ENCODE measurements at places on chromosomes 2 and 18.
A peak's percentile ranks its signal among the peaks of the same experiment; 100 is the strongest.

GRCh38 chr2:205713086-205713485 is 30.8 kb downstream of the NRP2 start:
- DNase-seq = no peak

DNA sequence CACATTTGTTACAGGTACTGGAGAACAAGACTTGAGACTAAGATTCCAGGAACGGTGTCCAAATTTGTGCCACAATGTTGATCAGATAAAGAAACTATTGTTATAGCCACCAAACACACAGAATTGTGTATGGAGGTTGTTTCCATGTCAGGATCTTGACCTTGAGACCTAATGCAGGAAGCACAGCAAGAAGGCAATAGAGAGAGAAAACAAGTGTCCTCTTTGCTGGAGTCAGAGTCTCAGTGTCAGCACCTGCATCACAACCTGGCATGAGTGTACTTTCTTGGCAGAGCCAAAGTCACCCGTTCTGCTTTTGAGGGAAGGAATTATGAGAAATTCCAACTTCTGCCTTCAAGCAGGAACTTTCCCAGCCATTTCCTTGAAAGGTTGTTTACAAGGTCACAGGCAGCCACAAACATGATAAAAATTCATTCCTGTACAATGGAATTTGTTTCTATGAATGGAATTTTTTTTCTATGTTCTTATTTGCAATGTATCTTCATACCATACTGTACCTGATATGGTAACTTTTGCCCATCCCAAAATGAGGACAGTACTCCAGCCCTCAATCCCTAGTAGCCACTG is 118.4 kb downstream of the PKP4 start:
- no peak for DNase-seq

DNA sequence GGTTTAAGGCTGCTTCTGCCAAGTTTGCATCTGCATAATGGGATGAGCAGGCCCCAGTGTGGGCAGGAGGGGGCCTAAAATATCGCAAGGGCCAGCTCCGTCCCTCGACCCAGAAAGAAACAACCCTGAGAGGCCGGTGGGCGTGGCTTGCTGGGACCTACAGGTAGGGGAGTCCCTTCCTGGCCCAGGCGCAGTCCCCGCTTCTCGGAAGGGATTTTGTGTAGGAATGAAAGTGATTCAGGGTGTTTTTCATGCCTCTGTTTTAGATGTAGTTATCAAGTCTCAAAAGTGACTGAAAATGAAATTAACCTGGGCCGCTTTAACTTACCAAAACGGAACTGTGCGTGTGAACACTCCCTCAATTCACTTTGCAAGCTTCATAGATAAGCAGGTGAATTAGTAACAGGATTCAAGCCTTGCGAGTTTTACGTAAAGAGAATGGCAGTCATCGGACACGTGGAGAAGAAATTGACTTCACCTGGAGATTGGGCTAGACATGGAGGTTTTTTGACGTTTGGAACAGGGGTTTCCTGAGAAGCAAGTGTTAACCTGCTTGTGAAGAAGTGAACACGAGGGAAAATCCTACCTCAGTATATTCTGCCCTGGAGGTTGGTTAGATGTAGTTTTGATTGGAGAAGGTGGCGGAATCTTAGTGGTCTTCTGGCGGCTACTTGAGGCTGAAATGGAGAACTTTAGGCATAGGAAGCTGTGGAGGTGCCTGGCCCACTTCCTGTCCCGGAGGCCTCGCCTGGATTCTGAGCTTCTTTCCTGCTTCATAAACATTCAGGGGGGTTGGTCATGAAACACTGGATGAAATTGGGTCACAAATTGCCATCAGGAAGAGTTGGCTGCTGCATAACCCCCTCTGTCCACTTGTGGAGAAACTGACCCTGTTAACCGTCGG is 1.7 kb downstream of the NCK2 start:
- DNase-seq = peak; percentile 82

DNA sequence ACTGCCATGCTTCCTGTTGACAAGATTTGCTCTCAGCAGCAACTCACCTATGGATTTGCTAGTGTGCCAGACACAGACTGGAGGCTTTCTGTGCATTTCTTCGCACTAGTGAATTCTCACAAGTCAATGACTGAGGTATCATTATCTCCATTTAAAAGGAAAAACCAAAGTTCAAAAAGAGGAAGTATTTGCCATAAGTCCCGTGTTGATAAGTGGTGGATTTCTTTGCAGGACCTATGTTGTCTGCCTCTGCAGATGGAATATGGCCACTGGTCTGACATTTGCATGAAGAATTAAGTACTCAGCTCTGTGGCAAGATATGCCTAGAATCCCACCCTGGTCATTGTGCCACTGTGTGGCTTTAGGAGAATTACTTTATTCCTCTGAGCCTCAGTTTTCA is 299.6 kb downstream of the PAX3 start:
- no peak for DNase-seq

- DNase-seq = no peak
These were observed 162.5 kb upstream of the EPAS1 start for GRCh38 chr2:46134531-46135227.

GRCh38 chr2:11769516-11769915 is 23.1 kb downstream of the LPIN1 start:
- DNase-seq = no peak

- DNase-seq = no peak
These were observed 2156.0 kb upstream of the PIK3C3 start for GRCh38 chr18:39799006-39799405.

DNA sequence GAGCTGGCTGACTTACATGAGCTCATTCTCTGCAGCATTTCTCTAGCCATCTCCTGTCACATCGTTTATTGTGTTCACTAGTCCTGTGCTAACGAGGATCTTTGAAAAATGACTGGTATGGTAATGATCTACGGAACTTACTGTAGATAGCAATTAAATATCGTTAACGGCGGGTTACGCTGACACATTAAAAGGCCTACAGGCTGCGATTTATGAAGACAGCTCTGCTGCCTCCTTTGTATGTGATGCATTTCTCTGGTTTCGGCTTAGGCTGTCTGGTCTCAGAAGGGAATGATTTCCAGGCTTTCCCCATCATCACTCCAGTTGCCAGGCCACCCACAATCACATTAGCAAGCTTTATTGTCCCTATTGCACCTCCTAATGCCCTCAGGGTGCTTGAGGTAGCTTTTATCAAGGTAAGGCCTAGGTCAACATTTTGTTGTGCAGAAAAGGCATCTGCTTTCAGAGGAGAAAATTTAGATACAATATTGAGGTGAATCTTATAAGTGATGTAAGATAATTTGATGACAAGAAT is 284.4 kb downstream of the SOX11 start:
- no peak for DNase-seq

DNA sequence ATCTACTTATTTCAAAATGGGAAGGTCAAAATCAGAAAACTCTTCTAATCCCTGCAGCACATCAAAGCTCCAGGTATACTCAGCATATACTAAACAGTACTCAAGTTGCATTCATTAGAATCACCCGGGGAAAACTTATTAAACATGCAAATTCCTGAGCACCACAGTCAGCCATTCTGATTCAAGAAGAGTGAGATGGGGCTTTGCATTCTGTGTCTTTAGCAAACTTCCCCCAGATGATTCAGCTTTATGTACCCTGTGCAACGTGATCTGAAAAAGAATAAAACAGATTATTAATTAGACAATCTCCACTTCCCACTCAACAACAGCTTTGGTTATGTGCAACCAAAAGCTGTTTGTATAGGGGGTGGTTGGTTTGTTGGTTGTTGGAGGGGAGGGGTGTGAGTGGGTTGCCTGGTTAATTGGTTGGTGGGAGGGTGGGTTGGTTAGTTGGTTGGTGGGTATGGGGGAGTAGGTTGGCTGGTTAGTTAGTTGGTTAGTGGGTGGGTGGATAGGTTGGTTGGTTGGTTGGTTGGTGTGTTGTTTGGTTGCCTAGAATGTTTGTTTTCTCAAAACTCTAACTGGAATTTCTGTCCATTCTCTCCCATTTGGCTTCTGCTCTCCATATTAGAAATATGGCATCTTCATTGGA is 112.5 kb upstream of the AGAP1 start:
- no peak for DNase-seq

- DNase-seq = no peak
These were observed 678 bp upstream of the ZNF24 start for GRCh38 chr18:35344736-35345459.

DNA sequence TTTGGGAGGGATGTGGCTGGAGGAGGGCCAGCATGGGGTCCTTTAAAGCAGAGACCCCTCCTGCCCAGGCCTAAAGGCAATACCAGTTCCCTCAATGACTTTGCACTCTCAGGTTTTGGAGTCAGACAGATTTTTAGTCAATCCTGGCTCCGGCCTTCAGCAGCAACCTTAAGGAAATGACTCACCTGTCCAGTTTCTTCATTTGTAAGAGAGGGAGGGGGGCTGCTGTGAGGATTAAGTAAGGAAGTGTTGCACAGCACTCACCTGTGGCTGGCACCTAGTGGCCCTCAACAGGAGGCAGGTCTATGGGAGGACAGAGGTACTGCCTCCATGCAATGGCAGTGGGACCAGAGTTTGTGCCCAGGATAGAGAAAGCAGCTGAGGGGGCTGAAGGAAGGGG is 13.7 kb downstream of the CNGA3 start:
- no peak for DNase-seq

DNA sequence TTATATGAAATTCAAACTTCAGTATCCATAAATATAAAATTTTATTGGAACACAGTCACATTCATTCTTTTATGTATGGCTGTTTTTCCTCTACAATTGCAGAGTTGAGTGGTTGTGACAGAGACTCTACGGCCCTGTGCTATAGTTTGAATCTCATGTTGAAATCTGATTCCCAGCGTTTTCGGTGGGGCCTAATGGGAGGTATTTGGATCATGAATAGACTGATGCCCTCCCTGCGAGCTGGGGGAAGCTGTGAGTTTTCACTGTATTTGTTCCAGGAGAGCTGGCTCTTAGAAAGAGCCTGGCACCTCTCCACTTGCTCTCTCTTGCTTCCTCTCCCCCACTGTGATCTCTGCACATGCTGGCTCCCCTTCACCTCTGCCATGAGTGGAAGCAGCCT is 1.7 kb downstream of the PFN4 start:
- DNase-seq = no peak

GRCh38 chr2:58032016-58032763 is 14.4 kb upstream of the VRK2 start:
- no peak for DNase-seq

DNA sequence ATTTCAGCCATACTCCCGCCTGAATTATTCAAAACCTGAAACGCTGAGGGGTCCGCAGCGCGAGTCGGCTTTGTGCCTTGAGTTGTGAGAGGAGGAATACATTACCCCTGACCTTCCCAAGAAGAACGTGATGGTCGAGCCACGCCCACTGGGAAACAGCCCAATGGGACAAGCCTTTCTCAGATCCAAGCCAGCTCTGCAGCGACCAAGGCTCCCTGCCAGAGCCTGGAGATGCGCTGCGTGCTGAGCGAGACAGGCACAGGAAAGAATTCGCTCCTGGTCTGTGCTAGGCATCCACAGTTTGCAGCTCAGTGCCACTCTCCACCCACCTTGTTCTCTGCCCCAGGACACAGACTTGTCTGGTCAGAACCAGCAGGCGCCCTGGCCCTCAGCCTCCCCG is 74.1 kb upstream of the GLI2 start:
- DNase-seq = no peak

DNA sequence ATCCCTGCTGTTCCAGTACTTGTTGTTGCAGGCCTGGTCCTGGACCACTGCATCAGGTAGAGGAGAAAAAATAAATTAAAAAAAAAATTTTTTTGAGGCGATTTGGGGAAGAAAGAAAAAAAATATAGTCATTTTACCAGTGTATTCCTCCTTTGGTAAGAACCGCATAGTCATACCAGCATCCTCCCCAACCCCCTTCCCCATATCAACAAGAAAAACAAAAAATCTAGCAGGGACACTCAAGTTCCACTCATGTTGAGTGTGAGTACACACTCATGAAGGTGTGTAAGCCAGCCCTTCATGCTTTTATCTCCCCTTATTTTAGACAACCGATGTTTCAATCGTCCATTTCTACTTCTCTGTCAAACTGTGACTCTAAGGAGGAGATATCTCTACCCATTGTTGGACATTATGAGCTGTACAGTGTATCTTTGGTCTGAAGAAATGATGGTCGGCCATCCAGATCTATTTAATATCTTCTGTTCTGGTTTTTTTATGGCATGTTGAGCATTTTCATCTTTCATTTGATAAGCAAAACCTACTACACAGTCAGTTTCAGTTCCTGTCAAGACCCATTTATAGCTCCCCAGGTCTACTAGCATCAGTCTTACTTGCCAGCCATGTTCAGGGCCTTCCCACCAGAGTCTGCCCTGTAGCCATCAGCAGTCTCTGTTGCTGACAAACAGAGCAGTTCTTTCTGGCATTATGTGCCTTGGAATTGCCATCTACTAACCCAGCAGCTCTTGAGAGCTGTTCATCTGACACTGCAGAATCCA is 20.0 kb downstream of the ELP2 start:
- no peak for DNase-seq

GRCh38 chr2:37623406-37623805 is 48.0 kb downstream of the CDC42EP3 start:
- DNase-seq = no peak

DNA sequence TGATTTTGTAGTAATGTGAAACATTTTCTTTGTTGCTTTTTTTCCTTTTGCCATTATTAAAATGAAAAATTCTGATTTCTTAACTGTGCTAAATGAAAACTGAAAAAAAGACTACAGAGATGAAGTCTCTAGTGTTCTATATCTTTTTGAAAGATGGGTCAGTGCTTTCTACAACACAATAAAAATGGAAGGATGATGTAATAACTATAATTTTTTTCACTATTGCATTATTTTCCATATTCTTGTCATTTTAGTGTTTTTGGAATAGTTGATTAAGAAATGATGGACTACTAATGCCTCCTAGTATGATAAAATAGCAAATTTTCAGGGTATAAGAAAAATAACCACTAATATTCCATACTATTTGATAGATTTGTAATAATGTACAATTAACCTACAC is 7.2 kb downstream of the PSMD14 start:
- no peak for DNase-seq

- no peak for DNase-seq
These were observed 270.2 kb downstream of the LOXHD1 start for GRCh38 chr18:46386788-46387187.

GRCh38 chr2:202064171-202064880 is 8.7 kb upstream of the KIAA2012 start:
- DNase-seq = peak; percentile 57

GRCh38 chr2:5022061-5022460 is 670.1 kb upstream of the SOX11 start:
- no peak for DNase-seq

- no peak for DNase-seq
These were observed 57.7 kb downstream of the CCDC93 start for GRCh38 chr2:117956036-117956796.

DNA sequence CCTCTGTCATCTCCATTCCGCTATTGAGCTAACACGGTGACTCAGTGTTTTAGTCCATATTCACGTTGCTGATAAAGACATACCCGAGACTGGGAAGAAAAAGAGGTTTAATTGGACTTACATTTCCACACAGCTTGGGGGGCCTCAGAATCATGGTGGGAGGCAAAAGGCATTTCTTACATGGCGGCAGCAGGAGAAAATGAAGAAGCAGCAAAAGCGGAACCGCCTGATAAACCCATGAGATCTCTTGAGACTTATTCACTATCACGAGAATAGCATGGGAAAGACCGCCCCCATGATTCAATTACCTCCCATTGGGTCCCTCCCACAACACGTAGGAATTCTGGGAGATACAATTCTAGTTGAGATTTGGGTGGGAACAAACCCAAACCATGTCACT is 22.6 kb upstream of the CXXC1 start:
- DNase-seq = no peak

- DNase-seq = no peak
These were observed 26.4 kb downstream of the ZNF516 start for GRCh38 chr18:76468345-76469304.

- DNase-seq = no peak
These were observed 12.2 kb upstream of the ALPK2 start for GRCh38 chr18:58640891-58641610.
